Skeletal muscle cell (primary cell): ENCODE measurements at places on chromosomes 6 and 20.

DNA sequence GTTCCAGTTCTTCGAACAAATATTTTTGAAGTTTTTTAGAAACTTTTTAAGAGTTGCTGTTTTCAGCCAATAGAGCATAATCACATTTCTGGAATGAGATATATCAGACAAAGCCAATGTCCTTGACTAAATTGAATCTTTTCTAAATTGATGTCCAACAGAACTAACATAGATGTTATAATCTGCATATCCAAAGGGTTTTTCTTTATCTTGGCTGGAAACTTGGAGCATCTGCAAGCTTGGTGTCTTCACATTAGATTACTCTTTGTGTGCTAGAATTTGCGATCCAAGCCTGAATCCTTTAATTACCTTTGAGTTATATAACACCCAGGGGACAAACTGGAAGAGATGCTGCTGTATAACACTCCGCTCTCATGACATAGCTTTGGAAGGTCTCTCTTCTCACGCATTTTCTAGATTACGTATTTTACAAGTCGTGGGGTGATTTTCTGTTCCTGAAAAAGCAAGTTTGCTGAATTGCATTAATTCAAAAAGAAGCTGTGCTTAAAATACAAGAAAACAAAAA lies 64.4 kb upstream of the FUCA2 start:
- no peak for DNase-seq

DNA sequence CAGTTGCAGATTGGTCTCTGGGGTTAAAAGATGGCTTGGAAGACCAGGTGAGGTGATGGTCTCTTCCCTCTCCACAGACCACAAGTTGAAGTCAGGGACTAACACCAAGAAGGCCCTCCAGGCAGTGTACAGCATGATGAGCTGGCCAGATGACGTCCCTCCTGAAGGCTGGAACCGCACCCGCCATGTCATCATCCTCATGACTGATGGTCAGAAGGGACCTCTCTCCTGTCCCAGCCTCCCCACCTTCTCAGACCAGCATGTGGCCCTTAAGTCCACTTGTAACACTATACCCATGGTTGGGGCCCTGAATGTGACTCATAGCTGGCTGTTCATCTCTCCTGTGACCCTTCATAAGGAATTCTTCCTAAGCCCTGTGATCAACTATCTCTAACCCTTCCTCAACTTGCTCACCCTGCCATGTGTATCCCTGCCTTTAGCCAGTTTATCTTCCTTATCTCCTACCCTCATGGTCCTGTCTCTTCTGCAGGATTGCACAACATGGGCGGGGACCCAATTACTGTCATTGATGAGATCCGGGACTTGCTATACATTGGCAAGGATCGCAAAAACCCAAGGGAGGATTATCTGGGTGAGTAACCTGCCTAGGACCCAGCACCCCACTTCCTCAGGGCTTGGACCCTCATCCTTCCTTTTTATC lies 3.0 kb downstream of the CFB start:
- no peak for DNase-seq

DNA sequence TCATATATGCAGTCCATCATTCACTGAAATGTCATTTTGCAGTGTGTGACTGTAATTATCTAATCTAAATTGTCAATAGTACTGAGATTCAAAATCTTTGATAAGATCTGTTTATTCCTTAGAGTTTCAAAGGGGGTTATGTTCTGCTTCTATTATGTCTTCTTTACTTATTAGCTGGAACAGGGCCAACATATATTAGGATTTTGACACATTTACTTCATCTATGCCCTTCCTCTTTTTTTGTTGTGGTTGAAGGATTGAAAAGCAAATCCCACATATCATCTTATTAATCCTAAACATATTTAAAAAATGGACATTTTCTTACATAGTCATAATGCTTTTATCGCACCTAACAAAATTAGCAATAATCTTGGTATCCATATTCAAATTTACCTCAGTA lies 30.3 kb upstream of the MAS1 start:
- no peak for DNase-seq

DNA sequence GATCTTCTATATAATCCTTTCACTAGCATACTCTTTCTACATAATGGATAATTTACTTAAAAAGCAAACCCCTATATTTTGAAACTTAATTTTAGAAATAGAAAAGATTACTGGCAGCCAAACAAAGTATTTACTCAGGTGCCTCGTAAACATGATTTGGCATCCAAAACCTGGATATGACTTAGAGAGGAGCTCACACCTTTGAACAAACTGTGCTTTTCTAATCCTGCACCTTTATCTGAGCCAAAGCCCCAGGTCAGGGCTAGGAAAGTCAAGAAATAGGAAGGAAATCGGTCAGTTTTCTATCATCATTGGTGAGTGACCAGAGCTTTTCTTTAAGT lies 170.9 kb downstream of the PHF3 start:
- no peak for DNase-seq

GRCh38 chr6:148538261-148539190 lies 195.9 kb downstream of the SASH1 start:
- DNase-seq: no peak
